ENCODE measurements at places on chromosomes 5 and 9. TPM values are rescaled to one million over a fixed set of nuclear protein-coding genes. Genes with fewer than 3 reads are reported as not detected.

The ARL14EPL gene
- not detected for total RNA-seq

GRCh38 chr9:99660191-99660636, 161.5 kb upstream of the NR4A3 start:
- no peaks in the 10 kb centered on the region for H3K36me3 ChIP-seq
- H3K4me1 ChIP-seq, result peaks cover 31% of the 10 kb centered on the region
- H3K27ac ChIP-seq, result peak overlapping the region; percentile 92
- DNase-seq, result peak; percentile 30
- peak overlapping the region; percentile 21 for H3K4me3 ChIP-seq

DNA sequence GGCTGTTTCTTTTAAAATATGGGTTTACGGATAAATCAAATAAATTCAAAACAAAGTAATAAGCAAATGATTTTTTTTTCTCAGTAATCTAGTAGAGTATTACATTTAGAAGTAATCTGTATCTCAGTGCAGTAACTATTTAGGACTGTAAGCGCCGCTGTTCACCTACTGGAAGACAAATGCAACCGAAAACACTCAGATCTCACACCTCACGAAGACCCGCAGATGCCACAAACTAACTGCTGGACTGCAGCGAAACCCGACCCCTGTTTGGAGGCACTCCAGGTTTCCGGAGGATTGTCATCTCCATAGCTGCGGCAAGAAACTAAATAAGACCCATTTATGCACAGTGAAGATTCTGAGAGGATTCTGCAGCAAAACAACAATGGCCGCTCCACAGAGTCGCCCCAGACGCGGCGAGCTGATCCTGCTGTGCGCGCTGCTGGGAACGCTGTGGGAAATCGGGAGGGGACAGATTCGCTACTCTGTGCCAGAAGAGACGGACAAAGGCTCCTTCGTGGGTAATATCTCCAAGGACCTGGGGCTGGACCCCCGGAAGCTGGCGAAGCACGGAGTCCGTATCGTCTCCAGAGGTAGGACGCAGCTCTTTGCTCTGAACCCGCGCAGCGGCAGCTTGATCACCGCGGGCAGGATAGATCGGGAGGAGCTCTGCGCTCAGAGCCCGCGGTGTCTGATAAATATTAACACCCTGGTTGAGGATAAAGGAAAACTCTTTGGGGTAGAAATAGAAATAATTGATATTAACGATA, at the start of gene PCDHGA8:
Gene PCDHGA8 (plus strand): TSS at position 205 of the 770 bp plus-strand sequence. CDS start 181 bp downstream, at position 386.
- H3K4me3 ChIP-seq, result no peak within 1 kb of the TSS
- peaks cover 2% of the 10 kb centered on the region for H3K36me3 ChIP-seq
- H3K27ac ChIP-seq, result no peak within 1 kb of the TSS
- no peak for DNase-seq
- peaks cover 54% of the 10 kb centered on the region for H3K27me3 ChIP-seq

DNA sequence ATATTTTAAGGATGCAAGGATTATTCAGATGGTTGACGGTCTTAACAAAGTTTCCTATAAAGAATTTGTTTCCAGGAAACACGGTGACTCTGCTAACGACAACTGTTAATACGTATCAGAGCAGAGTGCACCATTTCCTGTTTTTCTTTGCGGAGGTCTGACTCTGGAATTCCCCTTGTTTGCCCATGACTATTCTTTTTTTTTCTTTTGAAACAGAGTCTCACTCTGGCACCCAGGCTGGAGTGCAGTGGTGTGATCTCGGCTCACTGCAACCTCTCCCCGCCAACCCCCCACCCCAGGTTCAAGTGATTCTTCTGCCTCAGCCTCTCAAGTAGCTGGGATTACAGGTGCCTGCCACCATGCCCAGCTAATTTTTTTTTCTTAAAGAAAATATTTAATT, 115.9 kb downstream of the CDC42SE2 start:
- peak overlapping the region; percentile 70 for H3K4me3 ChIP-seq
- peak overlapping the region; percentile 98 for H3K27ac ChIP-seq
- peaks cover 23% of the 10 kb centered on the region for H3K36me3 ChIP-seq
- DNase-seq, result peak; percentile 36

GRCh38 chr5:757931-758697, 26.4 kb downstream of the ZDHHC11B start:
- peak; percentile 4 for DNase-seq
- no peaks in the 10 kb centered on the region for H3K4me1 ChIP-seq
- H3K36me3 ChIP-seq, result no peaks in the 10 kb centered on the region
- H3K27me3 ChIP-seq, result peaks cover 10% of the 10 kb centered on the region
